Vagina (tissue), 2 donors: ENCODE measurements at places on chromosomes 12 and 14.

- no peak for DNase-seq
These were observed 1.1 kb downstream of the KDM5A start for GRCh38 chr12:388012-388411.

GRCh38 chr14:34420547-34421150 lies 41.4 kb downstream of the SPTSSA start:
- DNase-seq = no peak

- no peak for DNase-seq
These were observed 94.9 kb downstream of the ALG10B start for GRCh38 chr12:38411426-38411825.

- no peak for DNase-seq
These were observed 405.0 kb downstream of the TRHDE start for GRCh38 chr12:72677139-72677538.

GRCh38 chr14:23608454-23608853 lies 27.7 kb upstream of the DHRS2 start:
- no peak for DNase-seq

GRCh38 chr12:11705010-11705409 lies 55.5 kb downstream of the ETV6 start:
- no peak for DNase-seq

GRCh38 chr14:74599946-74600345 lies 12.1 kb downstream of the LTBP2 start:
- DNase-seq = no peak

DNA sequence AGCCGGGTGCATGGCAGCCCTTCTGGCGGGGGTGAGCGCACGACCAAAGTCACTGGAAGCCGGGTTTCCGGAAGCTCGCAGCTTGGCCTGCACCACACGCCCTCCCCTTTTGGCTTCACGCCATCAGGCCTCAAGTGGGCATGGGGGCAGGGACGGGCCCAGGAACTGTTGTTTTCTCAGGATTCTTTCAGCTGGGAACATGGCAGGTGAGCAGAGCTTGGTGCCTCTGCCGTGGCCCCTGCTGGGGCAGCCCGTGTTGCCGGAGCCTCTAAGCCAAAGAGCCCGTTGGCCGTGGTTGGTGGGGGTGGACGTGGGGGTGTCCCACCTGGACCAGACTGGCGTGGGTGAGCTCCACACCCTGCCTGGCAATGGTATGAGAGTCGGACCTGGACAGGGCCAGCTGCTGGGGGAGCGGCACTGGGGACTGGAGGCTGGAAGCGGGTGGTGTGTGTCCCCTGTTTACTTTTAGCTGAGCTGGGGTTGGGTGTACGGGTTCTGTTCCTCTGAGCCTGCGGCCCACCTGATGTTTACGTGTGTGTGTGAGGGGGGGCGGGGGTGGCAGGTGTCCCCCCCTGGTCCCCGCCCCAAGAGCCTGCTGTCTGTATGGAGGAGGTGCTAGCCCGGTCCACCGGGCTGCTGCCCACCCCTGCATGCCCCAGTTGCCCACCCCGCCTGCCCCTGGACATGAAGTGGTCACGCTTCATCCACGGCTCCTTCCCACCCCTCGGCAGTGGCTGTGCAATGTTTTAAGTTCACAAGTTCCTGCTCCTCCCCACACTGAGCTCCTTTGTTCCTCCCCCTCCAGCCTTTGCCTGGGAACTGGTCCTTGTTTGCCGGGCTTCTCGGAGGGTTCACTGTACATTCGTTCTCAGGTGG lies 28.7 kb upstream of the PLD4 start:
- peak; percentile 86 for DNase-seq

DNA sequence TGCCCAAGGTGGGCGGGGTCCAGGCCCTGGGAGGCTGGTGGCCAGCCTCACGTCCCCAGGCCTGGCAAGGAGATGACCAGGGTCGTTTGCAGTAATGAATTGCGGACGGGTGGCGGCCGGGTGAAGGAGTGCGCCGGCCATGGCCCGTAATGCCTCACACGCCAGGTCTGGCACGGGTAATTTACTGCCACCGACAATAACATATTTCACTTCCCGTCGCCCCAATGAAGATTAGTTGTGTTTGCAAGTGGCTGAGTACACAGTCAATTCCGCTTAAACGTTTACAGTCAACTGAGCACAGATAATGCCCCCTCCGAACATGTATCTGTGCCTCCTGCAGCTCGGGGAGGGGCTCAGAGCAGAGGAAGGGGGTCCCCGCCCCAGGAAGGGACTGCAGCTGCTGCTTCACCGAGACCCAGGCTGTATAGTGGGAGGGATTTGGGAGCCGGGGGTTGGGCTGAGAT lies 48.3 kb downstream of the MVK start:
- DNase-seq = no peak
